T-cell (primary cell): ENCODE measurements at places on chromosomes 5 and 9.

GRCh38 chr5:147963948-147964693 lies 57.8 kb upstream of the C5orf46 start:
- DNase-seq: no peak

DNA sequence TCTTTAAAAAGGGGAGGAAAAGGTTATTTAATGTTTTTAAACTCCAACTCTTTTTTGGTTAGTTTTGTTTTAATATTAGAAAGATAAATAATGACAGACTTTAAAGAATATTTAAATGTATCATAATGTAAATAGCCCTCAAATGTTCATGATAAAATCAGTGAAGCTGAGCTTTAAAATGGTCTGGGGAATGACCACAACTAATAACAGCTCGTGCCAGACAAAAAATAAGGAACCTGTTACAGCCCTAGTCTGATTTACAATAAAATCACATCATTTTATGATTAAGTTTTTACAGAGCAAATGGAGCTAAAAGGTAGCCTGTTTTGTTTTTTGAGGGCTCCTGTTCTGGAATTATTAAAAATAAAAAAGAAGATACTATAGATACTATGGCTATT lies 46.1 kb downstream of the VCAN start:
- DNase-seq: no peak

- no peak for DNase-seq
Observed at GRCh38 chr9:123686131-123686828, 243.6 kb downstream of the DENND1A start.

DNA sequence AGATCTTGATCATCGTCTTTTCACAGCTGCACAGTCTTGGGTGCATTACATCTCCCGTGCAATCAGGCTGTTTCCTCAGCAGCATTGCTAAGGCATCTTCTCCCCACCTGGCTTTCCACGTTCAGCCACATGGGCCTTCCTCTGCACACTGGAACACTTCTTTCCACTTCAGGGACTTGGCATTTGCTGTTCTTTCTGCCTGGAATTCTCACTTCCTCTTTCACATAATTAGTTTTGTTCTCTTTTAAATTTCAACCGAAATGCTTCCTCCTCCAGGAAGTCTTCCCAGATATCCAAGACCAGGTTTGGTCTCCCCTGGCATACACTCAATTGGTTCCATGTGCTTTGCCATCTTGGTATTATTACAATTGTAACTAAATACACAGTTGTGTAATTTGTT lies 43.8 kb downstream of the WHRN start:
- DNase-seq: no peak

- DNase-seq: no peak
Observed at GRCh38 chr5:158177146-158177545, 318.2 kb upstream of the CLINT1 start.

DNA sequence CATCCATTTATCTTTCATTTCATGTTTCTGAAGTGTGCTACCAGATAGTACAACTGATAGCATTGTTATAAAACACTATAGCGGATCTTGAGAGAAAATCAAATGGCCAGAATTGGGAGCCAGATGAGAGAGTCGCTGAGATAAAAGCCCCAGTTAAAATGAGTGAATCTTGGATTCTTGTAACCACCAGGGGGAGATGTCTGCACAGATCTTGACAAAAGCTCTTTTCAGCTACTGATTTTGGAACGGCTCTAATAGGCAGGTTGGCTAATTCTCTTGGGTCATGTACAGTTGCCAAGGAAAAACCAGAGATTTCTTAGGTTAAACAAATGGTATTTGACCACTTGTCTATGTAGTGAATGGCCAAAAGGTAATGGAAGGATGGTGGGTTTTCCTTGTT lies 21.7 kb downstream of the F2RL2 start:
- DNase-seq: peak; percentile 12

GRCh38 chr9:38016375-38017135 lies 52.5 kb downstream of the SHB start:
- DNase-seq: no peak

- DNase-seq: no peak
Observed at GRCh38 chr9:13608451-13608850, 329.0 kb upstream of the MPDZ start.

DNA sequence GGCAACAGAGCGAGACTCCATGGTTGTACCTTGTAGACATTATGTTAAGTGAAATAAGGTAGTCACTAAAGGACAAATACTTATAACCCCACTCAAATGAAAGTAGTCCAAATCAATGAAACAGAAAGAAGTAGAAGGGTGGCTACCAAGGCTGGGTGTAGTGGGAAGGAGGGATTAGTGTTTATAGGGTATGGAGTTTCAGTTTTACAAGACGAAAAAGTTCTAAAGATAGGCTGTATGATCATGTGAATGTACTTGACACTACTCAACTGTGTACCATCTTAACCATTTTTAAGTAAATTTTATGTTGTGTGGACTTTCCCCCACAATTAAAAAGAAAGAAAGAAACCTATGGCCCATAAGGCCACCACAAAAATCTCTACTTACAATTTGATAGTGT lies 32.2 kb downstream of the ALDH7A1 start:
- DNase-seq: no peak

GRCh38 chr5:55393501-55394175 lies 85.8 kb downstream of the MTREX start:
- no peak for DNase-seq

- DNase-seq: no peak
Observed at GRCh38 chr5:98839469-98840383, 66.3 kb downstream of the RGMB start.

- no peak for DNase-seq
Observed at GRCh38 chr9:130779153-130779855, 55.8 kb upstream of the ABL1 start.

DNA sequence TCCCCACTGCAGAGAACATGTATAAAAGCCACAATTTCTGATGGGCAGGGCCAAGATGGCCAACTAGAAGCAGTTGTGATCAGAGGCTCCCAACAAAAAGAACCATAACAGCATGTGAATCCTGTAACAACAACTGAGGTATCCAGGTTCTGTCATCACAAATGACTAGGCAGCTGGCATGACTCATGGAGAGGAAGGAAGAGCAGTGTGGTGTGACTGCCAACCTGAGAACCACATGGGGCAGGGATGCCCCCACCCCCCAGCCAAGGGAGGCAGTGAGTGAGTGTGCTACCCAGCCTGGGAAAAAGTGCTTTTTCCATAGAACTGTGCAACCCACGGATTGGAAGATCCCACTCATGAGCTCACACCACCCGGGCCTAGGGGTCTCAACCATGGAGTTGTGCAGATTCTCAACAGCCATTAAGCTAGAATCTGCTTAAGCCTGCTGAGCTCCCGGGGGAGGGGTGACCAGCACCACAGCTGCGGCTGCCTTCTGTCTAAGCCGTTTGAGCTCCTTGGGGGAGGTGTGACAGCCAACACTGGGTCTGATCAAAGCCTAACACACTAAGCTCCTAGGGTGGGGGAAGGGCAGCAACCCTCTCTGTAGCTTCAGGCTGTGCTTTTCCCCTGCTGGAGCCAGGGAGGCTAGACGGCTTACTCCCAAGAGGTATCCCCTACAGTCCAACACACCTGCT lies 80.1 kb upstream of the DMAC1 start:
- DNase-seq: no peak

GRCh38 chr5:174736331-174736721 lies 11.9 kb downstream of the MSX2 start:
- no peak for DNase-seq

DNA sequence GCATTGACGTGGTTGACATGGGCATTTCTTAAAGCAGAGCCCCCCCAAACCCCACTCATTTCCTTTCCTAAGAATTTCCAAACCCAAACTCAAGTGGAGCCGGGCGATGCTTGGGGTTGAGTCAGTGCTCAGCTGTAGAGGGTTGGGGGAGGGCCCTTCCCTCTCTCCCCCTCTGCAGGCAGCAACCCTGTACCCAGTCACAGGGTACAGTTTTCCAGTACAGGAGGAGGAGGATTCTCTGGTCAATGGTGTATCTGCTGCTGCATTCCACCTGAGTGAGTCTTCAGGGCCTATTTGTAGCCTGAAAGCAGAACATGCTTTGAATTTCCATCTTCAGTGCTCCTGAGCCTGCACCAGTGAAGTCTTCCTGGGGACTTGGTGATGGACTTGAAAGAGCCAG lies 55.8 kb downstream of the ENTREP1 start:
- no peak for DNase-seq

GRCh38 chr9:121298016-121298538 lies 30.1 kb downstream of the GSN start:
- no peak for DNase-seq

DNA sequence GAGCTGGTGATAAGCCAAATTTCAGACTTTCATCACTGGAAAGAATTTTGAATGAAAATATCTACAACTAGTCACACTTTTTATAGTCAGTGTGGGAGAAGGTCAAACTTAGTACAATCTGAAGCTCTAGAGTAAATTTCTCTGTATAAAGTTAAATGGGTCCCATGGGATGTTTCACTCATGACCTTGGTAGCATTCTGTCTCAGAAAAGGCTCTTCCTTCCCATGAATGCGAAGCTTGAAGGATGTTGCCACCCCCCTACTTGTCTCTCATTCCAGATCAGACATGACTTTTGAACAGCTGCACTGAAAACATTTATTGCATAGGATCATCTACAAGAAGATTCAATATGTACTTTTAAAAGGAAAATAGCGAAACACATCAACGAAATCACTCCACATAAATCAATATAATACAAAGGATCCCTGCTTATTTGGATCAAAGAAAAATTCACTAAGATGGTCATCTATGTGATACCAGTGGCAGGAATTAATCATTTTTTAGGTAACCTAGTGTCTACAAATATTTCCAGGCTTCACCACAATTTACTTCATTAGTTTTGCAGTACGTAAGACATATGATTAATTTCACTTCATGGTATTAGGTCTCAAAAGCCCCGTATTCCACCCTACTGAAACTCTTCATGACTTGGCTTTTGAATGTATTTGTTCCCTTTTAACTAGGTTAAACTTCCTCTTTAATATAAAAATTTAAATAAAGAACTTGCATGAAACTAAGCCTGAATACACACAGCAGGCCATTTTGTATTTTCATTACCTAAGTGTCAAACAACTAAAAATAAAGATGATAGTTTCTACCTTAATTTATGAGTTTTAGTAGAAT lies 4.4 kb downstream of the ST8SIA4 start:
- DNase-seq: no peak

GRCh38 chr5:38996123-38996522 lies 78.1 kb downstream of the RICTOR start:
- DNase-seq: no peak
